ENCODE measurements at places on chromosomes 11 and 22.

- no peak for DNase-seq
These were observed 41.6 kb downstream of the CD44 start for GRCh38 chr11:35180317-35181233.

GRCh38 chr11:118017111-118017510, 30.9 kb downstream of the IL10RA start:
- no peak for DNase-seq

DNA sequence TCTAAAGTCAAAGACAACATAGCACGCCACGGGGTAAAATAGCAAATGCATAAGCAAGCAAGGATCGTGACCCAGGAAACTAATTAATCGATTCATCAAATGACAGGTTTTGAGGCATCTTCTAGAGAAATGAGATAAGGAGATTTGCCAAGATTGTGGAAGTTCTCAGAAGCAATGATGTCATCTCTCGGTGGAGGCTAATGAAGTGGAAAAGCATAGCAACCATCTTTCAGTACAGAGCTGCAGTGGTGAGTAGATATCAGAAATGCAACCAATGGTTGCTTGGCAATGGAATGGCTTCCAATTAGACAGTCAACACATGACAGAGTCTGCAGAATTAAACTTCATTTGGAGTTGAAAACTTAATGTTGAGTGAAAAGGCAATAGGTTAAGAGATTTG, 116.0 kb downstream of the KIRREL3 start:
- no peak for DNase-seq

DNA sequence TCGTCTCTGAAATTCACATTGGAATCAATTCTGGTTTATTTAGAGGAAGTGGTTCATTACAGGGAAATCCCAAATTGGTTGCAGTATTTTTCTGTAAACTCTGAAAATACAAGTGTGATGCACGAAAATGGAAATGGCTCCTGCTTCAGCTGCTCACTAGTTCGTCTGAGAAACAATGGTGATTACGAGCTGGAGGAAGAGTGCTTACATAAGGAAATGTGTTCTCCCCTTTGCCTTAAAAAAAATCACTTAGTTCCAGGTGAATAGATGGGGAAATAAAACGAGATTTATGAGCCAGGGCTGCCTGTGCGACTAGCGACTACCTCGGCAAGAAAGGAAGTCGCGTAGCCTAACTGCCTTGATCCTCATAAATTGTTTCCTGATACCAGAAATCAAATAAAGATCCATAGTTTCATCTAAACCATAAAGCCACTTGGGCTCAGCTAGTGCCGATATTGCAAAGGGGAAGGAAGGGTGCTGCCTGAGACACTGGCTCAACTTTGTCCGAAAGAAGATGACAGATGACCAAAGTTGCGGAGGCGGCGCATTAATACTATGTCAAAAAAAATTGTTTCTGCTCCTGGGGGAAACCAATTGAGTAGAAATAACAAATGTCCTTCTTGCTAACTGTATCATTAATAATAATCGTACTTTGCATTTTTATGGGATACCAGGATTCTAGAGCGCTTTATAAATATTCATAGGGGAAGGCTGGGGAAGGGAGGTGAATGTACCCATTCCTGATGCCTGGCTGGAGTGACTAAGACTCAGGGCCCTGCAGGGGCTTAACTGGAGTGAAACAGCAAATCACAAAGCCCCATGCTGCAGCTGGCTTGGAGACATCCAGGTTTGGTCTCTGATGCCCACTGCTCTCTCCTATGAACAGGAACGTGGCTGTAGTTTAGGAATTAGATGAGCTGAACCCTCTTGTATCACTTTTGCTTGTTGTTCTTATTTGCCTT, 185.7 kb downstream of the BLID start:
- DNase-seq, result no peak

- DNase-seq, result no peak
These were observed 73.0 kb upstream of the VPREB1 start for GRCh38 chr22:22171357-22172218.

DNA sequence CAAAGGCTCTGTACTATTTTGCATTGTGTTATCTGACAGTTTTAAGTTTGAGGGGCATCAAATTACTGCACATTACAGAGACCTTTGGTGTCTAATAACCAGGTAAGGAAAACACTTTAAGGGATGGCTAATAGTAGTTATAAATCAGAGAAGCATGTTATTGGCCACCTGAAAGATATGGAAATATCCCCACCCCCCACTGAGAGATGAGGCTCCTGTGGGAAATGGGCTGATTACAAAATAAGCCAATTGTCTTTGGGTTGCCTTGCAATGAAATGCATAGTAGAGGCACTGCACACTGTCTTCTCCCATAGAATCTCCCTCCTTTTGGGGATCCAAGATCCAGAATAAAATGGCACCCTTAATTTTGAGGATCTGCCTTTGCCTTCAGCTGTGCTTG, 91.0 kb downstream of the IGLL5 start:
- DNase-seq, result no peak

DNA sequence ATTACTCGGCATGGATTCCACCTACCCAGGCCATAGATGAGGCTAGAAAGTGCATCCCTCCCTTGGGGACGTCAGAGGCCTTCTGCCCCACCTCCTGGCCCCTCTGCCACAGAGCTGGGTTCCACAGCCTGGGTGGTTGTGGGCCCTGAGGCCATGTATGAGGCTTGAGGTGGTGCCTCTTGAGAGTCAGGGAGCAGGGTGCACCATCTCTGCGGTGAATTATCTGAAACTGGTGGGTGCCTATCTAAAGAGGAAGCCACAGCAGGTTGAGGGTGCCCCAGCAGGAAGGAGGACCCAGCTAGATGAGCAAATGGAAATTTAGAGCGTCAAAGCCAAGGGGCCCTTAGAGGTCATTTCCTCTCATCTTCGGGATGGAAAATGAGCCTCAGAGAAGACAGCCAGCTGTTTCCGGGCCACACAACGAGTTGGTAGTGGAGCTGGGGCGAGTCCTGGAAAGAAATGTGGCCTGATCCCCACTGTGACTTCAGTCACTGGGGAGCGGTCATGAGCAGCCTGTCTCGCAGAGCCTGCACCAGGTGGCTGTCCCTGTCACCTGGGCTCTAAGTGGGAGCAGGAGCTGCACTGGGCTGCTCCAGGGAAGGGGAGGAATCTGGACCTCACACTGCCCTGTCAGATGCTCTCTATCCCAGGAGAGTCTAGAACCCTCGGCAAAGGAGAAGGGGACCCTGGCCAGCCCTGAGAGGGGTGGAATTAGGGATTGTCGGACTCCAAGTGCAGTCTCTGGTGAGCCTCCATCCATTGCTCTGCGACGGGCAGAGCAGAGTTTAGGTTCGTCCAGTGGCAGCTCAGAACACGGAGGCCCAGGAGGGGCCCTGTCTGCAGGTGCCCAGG, 7.3 kb downstream of the ADORA2A start:
- peak; percentile 83 for DNase-seq

DNA sequence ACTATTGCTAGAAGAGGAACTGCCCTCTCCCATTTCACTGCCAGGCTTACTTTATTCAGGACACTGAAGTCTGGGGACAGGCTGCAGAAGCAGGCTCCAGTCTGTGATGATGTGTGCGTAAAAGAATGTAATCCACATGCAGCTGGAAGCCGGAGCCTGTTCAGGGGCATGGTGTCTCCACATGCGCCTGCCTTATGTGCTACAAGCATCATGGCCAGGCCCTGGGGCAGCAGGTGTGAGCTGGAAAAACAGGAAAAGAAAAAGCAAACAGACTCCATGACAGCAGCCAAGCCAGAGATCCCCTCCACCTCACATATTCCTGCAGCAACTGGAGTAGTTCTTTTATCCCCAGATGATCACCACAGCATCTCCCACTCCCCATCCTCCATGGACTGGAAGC, 33.4 kb downstream of the ARFGAP2 start:
- DNase-seq, result no peak
